Spinal cord (tissue), 10 donors: ENCODE measurements at places on chromosomes 3 and 15. TPM values are rescaled to one million over a fixed set of nuclear protein-coding genes. Genes with fewer than 3 reads are reported as not detected.

ADAMTSL3 gene
- 25.2 TPM for total RNA-seq

RAB6B gene
- 38.3 TPM for total RNA-seq

EEFSEC gene
- 7.8 TPM for total RNA-seq

CSTA gene
- total RNA-seq = 0.44 TPM

KNG1 gene
- not detected for total RNA-seq

IQCF5 gene
- total RNA-seq = not detected

EPHB1 gene
- total RNA-seq = 10.0 TPM

IL16 gene
- total RNA-seq = 4.3 TPM

IL17RB gene
- total RNA-seq = 12.1 TPM

PLSCR2 gene
- 0.22 TPM for total RNA-seq

KY gene
- 1.5 TPM for total RNA-seq

LTK gene
- total RNA-seq = 0.20 TPM

SFMBT1 gene
- 16.9 TPM for total RNA-seq

DCP1A gene
- total RNA-seq = 18.3 TPM

MAPKAPK3 gene
- total RNA-seq = 24.4 TPM

KIF15 gene
- 10.4 TPM for total RNA-seq

SCN5A gene
- 2.4 TPM for total RNA-seq

NANOGP8 gene
- not detected for total RNA-seq

OSBPL10 gene
- 6.2 TPM for total RNA-seq

ACOX2 gene
- total RNA-seq = 33.3 TPM

RAP2B gene
- 11.2 TPM for total RNA-seq

CKMT1B gene
- total RNA-seq = 17.7 TPM

TMC3 gene
- 0.69 TPM for total RNA-seq

FGF7 gene
- total RNA-seq = 5.6 TPM

SAMMSON gene
- total RNA-seq = 0.40 TPM

CP gene
- total RNA-seq = 48.7 TPM

SIAH2 gene
- 27.2 TPM for total RNA-seq

SLC30A4 gene
- total RNA-seq = 20.9 TPM

KCNH8 gene
- 6.9 TPM for total RNA-seq

P3H2 gene
- 7.5 TPM for total RNA-seq

CCDC39 gene
- 6.2 TPM for total RNA-seq

SETD2 gene
- total RNA-seq = 72.0 TPM

GREM1 gene
- 1.1 TPM for total RNA-seq

RTF1 gene
- 29.6 TPM for total RNA-seq

CSNK1G1 gene
- total RNA-seq = 24.9 TPM

ITGA11 gene
- 9.0 TPM for total RNA-seq

ZNF80 gene
- 0.06 TPM for total RNA-seq

TRIM71 gene
- 1.7 TPM for total RNA-seq

TLR9 gene
- 0.11 TPM for total RNA-seq

SLC28A1 gene
- 0.20 TPM for total RNA-seq

GPR27 gene
- 10.8 TPM for total RNA-seq

CLDN11 gene
- 328 TPM for total RNA-seq
